ENCODE measurements at places on chromosomes 2 and 18.

GRCh38 chr18:57025540-57025939 is 121.3 kb upstream of the BOD1L2 start:
- DNase-seq, result no peak

- DNase-seq, result no peak
Observed at GRCh38 chr2:180508458-180508857, 471.9 kb upstream of the UBE2E3 start.

GRCh38 chr2:177275040-177275742 is 10.7 kb upstream of the NFE2L2 start:
- DNase-seq, result no peak

GRCh38 chr2:172083628-172084394 is 1.5 kb upstream of the DLX1 start:
- DNase-seq, result no peak

DNA sequence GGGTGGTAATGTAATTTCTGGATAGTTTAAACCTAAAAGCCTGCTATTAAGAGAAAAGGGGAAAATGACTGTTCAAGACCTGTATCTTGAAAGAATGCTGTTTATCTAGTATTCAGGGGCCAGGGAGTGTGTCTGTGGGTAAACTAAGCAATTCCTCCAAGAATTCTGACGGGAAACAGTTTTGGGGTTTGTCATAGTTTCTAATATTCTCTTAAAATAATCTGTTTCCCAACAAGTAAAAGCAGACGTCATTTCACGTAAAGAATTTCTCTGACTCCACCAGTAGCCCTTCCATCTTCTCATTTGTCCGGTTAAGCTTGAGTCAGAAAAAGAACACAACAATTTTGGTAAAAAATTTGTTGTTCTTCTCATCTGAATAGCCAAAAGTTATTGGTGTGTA is 232.1 kb upstream of the EPAS1 start:
- DNase-seq, result no peak

DNA sequence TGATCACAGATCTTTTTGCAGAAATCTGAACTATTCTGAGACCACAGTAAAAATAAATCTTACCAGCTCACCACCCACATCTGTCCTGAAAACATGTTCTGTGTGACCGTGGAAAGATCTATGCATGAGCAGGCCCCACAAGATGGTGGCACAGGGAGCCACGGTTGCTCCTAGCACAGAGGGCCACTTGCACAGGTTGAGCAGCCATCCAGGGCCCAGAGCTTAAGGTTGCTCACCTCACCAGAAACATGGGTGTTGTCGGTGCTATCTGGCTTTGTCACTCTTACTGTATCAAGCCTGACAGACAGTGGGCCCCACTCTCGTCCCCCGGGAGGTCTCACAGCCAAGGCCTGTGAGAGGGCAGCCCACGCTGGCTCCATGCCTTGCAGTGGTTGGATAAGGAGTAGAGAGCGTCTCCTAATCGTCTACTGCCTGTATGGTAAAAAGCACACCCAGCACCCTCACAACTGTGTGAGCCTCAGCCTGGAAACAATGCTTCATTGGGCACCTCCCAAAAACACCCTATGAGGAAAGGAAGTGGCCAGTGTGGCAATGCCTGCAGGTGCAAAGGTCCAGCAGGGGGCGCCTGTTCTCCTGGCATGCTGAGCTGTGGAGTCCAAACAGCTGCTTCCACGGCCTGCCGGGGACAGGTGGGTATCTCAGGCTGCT is 19.6 kb downstream of the TUBB6 start:
- peak; percentile 16 for DNase-seq

DNA sequence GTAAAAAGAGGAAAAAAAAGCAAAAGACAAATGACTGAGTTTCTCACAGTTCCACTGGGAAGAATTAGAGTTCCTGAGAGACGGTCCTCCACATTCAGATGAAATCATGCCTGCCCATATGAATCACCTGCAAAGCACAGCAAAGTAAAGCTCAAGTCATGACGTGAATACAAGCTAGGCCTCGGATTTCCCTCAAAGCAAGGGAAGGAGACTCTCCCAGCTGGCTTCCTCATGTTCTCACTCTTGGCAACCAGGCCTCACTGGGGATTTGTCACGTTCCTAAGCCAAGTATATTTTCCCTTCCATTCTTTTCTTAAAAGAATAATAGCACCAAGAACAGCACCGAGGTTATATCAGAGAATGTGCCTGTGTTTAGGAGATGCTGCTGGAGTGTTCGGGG is 47.0 kb downstream of the CYP27C1 start:
- no peak for DNase-seq

DNA sequence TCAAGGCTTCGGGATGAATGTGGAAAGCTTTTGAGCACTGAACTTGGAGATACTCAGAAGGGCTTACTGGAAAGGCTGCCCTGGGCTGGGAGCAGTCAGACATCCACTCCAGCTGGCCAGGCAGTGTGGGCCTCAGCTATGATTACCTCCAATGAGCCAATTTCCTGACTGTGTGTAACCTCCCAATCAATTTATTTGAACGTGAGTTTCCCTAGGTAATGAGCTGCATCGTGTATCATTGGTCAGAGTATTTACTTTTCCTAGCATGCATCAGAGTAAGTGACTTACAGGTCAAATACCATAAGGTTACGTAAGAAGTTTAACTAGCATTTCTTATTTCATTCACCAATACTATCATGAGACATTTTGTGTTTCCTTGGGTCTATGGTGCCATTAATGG is 11.0 kb upstream of the CTAGE1 start:
- no peak for DNase-seq

- no peak for DNase-seq
Observed at GRCh38 chr18:76827205-76828200, 5.1 kb downstream of the ZNF236 start.

Data from NK-92 treated with Interleukin-12 subunit alpha and Interleukin-12 subunit beta, amount 100 ng/mL, for 24 hours (cell line).